ENCODE measurements at places on chromosomes 6 and 20.

DNA sequence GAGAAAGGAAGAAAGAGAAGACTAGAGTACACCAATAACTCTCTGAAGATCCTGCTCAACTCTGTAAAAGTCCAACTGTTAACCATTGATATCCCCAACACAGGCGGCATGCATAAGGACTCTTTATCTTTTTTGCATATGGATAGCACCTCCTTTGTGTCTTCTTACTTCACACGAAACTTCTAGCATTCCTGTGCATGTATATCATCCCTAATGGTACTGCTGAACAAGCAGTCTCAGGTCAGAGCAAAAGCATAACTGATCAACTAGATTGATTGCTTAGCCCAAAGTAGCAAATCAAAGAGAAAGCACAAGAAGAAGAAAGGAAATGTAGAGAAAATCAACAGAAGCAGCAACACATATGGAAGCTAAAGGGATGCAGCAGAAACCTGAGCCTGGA is 234.4 kb downstream of the SYNE1 start:
- DNase-seq, result no peak

GRCh38 chr6:16972535-16972934 is 129.3 kb upstream of the STMND1 start:
- no peak for DNase-seq

GRCh38 chr6:89950879-89951391 is 56.7 kb downstream of the GJA10 start:
- DNase-seq, result no peak

- DNase-seq, result no peak
Measured at GRCh38 chr6:98824162-98824901, 10.0 kb upstream of the POU3F2 start.

- DNase-seq, result no peak
Measured at GRCh38 chr6:2512802-2513201, 237.9 kb downstream of the MYLK4 start.

DNA sequence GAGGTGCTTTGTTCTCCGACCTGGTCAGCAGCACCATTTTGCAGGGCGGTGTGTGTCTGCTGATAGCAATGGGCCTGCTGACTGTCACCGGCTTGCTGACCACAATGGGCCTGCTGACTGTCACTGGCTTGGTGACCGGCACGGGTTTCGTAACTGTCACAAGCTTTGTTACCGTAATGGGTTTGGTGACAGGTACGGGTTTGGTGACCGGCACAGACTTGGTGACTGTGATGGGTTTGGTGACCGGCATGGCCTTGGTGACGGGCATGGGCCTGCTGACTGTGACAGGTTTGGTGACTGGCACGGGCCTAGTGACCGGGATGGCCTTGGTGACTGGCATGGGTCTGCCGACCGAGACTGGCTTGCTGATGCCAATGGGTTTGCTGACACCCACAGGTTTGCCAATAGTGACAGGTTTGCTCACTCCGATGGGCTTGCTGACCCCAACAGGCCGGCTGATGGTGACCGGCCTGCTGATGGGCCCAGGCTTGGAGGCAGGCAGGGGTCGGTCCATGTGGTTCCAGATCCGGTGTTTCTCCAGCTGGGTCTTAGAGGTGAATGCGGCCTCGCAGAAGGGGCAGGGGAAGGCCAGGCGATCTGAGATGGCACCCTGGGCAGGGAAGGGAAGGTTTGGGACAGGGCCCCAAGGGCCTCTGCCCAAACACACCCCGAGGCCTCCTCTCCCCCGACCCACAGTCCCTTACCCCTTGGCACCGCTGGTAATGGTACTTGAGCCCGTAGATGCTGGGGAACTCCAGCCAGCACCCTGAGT is 3.4 kb downstream of the ZNF512B start:
- no peak for DNase-seq

GRCh38 chr6:21752054-21752811 is 158.7 kb downstream of the SOX4 start:
- DNase-seq, result no peak

GRCh38 chr20:35947489-35947888 is 6.8 kb downstream of the SCAND1 start:
- no peak for DNase-seq

DNA sequence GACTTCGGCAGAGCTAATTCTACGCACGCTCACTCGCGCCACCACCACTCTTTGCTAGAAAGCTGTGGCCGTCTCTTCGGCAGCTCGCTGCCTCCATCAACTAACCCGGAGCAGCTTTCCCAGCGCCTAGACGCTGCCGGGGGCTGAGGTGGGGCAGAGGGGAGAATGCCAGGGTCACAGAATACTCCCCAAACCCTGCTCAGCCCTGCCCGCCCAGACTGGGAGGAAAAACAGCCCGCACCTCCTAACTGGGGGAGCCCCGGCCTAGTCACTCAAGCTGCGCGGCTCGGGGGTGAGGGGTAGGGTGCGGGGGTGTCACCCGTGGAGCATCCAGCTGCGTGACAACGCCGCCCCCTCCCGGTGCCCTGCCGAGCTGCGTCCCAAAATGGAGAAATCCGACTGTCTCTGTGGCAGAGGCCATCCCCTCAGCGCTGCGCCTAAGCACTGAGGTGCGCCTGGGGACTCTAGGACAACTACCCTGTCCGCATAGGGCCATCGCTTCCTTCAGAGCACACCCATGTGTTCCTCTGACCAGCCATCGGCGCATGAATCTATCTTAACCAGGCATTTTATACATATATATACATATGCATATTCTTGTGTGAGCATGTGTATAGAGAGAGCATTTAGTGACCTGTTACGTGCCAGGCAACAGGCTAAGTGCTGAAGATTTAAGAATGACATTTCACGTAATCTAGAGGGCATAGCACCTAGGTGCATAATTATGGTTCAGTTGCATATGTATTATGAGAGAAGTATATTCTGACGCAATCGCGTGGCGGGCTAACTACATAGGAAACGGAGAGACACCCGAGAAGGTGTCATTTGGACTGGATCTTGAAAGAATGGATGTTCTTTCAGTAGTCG is 1.5 kb upstream of the TENT5A start:
- peak; percentile 80 for DNase-seq

- DNase-seq, result no peak
Measured at GRCh38 chr6:39843305-39844020, 51.3 kb downstream of the DAAM2 start.

GRCh38 chr6:101597693-101598092 is 204.2 kb downstream of the GRIK2 start:
- DNase-seq, result no peak

GRCh38 chr6:141140905-141141304 is 991.8 kb upstream of the GJE1 start:
- DNase-seq, result no peak

- DNase-seq, result no peak
Measured at GRCh38 chr6:65182681-65183080, 524.3 kb downstream of the EYS start.

GRCh38 chr6:61841958-61842357 is 444.1 kb downstream of the KHDRBS2 start:
- DNase-seq, result no peak

- DNase-seq, result no peak
Measured at GRCh38 chr6:52620906-52621190, 44.0 kb upstream of the TRAM2 start.
